ENCODE measurements at places on chromosomes 5 and 9.

GRCh38 chr5:59798862-59799667 lies 94.5 kb downstream of the PDE4D start:
- DNase-seq = no peak

DNA sequence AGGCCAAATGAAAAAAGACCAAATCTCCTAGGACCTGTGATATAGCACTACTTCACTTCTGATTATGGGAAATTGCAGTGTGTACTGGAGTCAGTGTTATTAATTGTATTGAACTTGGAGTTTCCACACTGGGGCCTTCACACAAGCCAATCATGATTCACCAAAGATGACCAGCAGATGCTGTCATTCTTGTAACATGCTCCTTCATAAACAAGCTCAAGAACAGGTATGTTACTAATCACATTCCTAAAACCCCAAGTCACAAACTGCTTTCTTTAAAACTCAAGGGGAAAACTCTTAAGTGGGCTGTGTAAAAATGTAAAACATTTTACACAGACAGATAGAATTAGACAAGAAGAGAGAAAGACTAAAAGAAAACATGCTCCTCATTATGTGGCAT lies 5.6 kb downstream of the KLHL3 start:
- no peak for DNase-seq

GRCh38 chr5:126461838-126462237 lies 38.6 kb downstream of the GRAMD2B start:
- no peak for DNase-seq

- DNase-seq = no peak
Measured at GRCh38 chr5:170348137-170348633, 41.0 kb downstream of the KCNMB1 start.

All from activated CD4-positive, alpha-beta T cell treated with anti-CD3 and anti-CD28 coated beads, Interleukin-2, amount 50 U/mL, for 24 hours (primary cell).